ENCODE measurements at places on chromosomes 2 and 18. TPM values are rescaled to one million over a fixed set of nuclear protein-coding genes. Genes with fewer than 3 reads are reported as not detected.

GRCh38 chr18:32761231-32761630 is 11.6 kb downstream of the KLHL14 start:
- no peak for DNase-seq

GRCh38 chr2:223772363-223772762 is 65.0 kb downstream of the AP1S3 start:
- no peak for DNase-seq

GRCh38 chr2:233338812-233339368 is 15.4 kb upstream of the DGKD start:
- no peak for DNase-seq

ATF2 gene
- total RNA-seq = 33.7 TPM
